ENCODE measurements at places on chromosomes 7 and 10. TPM values are rescaled to one million over a fixed set of nuclear protein-coding genes. Genes with fewer than 3 reads are reported as not detected.

- no peak for DNase-seq
Measured at GRCh38 chr7:155401231-155401630, 56.7 kb upstream of the EN2 start.

Gene PDE1C
- total RNA-seq: not detected

DNA sequence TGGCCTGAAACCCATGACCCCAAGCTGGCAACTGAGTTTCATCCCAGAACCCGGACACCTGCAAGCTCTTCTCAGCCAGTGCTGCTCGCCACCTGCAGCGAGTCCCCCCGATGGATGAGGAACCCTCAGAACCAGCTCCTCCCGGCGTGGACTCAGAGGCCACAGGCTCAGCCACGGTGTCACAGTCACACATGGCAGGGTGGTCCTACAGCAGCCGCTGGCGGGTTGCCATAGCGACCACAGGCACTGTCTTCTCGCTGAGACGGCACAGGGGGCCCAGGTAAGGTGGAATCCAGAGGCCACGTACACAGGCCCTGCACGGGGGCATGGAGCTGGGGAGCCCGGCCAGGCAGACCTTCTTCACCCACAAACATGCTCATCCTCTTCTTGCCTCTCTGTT lies 53.4 kb downstream of the DPYSL4 start:
- no peak for DNase-seq

Gene PPP1R3C
- total RNA-seq: 0.82 TPM

DNA sequence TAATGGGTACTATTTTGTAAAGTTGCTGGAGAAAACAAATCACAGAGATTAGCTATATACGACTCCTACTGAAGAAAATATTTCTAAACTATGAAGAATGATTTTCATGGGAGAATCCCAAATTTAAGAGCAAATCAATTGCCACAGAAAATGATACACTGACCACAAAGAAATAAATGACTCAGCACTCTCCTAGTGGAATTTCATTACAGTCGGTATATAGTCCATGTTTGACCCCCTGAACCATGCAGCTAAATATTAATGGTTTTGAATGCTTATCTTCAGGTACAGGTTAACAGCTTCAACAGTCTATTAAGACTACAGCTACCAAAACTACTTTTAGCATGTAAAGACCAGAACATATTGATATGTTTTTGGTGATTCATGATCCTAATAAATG lies 65.0 kb downstream of the IDE start:
- DNase-seq: no peak

DNA sequence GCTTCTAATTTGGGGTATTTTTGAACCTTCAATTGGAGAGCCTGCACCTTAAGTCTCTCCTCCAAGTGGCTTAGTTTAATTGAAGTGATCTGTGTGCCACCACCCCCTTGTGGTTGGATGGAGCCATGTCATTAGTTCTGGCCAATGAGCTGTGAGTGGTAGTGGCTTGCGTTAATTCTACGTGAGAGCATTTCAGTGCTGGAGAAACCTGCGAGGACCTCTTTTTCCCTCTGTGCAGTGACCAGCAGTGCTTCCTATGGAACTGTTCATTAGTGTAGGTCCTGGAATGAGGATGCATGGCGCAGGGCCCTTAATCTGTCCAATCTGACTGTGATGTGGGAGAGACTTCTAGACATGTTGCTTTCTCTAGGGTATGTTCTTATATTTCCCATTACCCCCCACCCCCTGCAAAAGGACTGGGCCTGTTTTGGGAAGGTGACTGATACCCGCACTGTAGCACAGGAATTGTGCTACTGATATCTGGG lies 3.8 kb downstream of the HILPDA start:
- DNase-seq: peak; percentile 64

DNA sequence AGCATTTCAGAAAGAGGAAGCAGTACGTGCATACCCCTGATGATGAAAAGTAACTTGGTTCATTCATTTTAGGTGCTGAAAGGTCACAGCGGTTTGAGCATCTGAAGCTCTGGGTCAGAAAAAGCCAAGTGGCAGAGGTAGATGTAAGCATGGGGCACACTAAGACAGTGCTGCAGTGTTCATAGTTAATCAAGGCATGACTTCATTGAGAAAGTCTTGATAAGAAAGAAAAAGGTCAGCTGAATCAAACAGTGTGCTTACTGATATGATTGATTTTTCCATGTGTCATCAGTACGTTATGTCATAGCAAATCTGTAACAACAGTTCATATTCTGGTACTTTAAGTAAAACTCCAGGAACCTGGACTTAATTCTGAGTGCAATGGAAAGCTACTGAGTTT lies 107.7 kb upstream of the PCLO start:
- DNase-seq: no peak

DNA sequence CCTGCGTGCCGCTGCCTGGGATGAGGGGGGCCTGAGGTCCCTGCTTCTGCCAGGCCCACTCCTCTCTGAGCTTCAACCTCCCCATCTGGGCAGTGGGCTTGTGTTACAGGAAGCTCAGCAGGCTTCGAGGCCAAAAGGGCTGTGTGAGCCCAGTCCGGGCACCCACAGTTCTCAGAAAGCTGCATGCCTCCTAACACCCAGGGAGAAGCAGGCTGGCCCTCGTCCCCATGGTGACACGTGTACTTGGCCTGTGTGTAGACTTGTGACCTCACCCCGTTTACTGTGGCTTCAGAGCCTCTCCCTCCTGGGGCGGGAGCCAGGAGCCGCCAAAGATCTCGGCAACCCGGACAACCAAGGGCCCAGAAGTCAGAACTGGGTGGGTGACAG lies 2.2 kb upstream of the GRIFIN start:
- no peak for DNase-seq

GRCh38 chr7:630111-630511 lies 96.4 kb upstream of the DNAAF5 start:
- no peak for DNase-seq

GRCh38 chr10:42880255-42880620 lies 97.6 kb downstream of the BMS1 start:
- no peak for DNase-seq

Gene GNGT1
- not detected for total RNA-seq

DNA sequence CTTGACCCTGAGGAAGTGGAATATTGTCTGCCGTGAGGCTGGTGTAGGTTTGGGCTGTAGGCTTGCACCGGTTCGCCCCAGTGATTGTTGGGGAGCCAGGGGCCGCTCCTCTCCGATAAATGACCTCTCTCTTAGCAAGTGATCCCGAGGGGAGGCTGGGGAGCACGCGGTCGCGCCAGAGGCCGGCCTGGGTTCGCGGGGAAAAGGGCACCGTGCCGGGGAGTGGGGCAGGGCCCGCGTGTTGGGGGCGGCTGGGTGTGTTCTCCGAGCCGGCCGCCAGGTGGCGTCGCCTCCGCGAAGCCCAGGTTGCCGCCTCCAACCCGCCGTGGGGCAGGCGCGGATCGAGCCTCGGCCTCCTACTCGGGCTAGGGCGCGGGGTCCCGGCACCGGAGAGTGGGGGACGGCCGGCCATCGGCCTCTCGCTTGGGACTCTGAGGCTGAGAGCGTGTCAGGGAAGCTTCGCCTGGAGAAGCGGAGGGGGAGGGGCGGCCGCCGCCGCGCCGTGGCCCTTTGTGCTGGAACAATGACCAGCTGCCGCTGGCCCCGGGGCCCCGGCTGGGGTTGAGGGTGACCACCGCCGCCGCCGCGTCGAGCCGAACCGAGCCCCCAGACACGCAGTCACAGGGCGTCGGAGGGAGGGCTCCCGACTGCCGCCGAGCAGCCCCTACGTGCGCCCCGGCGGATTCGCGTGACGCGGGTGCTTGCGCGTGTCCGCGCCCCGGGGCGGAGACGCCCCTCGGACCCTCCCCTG lies 442 bp upstream of the LZTS2 start:
- DNase-seq: peak; percentile 84

DNA sequence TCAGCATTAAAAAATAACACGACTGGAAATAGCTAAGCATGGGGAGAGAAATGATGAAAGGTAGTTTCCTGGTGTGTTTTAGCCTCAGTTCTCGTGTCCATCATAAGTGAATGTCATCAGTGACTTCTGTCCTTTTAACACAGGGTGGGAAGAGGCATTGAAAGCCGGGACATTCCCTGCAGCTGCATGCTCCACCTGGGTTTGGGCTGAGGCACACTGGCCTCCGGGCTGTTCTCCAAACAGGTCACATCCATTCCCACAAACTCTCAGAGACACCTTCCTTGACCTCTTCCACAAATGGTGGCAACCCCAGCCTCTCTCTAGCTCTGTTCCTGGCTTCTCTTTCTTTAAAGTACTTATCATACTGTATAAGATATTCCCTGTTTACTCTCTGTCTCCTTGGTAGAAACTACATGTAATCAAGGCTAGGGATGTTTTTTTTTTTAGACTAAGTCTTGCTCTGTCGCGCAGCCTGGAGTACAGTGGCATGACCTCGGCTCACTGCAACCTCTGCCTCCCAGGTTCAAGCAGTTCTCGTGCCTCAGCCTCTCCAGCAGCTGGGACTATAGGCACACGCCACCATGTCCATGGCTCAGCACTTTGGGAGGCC lies 22.6 kb downstream of the BAIAP2L1 start:
- DNase-seq: no peak

DNA sequence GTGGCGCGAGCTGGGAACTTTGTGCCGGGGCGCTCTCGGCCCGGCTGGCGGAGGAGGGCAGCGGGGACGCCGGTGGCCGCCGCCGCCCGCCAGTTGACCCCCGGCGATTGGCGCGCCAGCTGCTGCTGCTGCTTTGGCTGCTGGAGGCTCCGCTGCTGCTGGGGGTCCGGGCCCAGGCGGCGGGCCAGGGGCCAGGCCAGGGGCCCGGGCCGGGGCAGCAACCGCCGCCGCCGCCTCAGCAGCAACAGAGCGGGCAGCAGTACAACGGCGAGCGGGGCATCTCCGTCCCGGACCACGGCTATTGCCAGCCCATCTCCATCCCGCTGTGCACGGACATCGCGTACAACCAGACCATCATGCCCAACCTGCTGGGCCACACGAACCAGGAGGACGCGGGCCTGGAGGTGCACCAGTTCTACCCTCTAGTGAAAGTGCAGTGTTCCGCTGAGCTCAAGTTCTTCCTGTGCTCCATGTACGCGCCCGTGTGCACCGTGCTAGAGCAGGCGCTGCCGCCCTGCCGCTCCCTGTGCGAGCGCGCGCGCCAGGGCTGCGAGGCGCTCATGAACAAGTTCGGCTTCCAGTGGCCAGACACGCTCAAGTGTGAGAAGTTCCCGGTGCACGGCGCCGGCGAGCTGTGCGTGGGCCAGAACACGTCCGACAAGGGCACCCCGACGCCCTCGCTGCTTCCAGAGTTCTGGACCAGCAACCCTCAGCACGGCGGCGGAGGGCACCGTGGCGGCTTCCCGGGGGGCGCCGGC lies 870 bp downstream of the FZD1 start:
- peak; percentile 44 for DNase-seq

DNA sequence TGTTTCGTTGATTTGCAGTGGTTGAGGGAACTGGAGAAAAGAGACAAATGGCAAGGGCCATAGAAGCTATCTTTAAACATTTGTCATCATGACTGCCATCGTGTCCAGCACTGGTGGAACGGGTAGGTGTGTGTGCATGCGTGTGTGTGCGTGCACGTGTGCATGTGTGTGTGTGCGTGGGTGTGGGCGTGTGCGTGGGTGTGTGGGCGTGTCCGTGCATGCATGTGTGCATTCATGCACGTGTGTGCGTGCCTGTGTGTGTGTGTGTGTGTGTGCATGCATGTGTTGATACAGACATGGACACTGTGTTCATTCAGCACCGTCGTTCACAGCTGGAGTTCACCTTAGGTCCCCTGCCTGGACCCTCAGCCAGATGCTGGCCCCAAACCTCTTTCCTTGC lies 38.1 kb upstream of the AP5Z1 start:
- DNase-seq: no peak

DNA sequence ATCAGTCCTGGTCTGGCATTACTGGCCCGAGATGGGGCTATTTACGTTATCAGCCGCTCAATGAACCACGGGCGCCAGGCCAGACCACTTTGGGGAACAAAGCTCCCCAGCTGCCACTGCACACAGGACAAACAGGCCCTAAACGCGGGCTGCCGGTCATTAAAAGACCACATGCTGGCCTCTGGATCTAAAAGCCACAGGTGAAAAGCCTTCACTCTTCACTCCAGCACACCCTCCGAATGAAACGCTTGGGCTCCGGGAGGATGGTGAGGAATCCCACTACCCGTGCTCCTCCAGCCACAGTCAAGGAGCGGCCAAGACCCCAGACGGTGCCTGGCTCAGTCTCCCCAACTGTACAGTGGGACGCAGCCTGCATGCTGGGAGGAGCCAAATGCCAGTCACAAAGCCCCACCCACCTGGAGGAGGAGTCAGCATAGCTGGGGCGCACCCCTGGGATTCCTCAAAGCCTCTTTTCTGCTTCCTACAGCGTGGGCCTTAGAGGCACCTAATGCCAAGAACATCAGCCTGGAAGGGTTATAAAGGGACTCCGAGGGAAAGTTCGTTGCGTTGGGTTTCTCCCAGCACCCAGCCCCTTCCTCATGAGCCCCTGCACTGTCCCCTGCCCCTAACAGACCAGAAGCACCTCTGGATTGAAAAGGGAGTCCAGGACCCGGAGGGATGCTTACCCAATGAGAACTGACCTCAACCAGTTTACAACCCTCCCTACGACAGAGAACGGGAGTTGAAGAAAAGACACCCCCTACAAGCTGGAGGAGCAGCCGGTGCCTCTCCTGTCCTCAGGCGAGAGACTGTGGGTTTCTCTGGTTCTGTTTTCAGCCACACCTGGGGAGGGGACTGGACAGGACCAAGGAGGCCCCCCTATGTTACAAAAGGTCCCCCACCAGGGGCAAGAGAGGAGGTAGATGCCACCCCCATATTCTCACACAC lies 4.7 kb downstream of the PDGFA start:
- peak; percentile 32 for DNase-seq

DNA sequence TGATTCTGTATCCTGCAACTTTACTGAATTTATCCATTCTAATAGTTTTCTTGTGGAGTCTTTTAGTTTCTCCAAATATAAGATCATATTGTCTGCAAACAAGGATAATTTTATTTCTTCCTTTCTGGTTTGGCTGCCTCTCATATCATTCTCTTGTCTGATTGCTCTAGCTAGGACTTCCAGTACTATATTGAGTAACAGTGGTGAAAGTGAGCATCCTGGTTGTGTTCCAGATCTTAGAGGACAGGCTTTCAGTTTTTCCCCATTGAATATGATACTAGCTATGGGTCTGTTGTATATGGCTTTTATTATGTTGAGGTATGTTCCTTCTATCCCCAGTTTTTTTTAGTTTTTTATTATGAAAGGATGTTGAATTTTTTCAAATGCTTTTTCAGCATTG lies 28.2 kb downstream of the KLHL7 start:
- DNase-seq: no peak

Gene PALD1
- 4.8 TPM for total RNA-seq

DNA sequence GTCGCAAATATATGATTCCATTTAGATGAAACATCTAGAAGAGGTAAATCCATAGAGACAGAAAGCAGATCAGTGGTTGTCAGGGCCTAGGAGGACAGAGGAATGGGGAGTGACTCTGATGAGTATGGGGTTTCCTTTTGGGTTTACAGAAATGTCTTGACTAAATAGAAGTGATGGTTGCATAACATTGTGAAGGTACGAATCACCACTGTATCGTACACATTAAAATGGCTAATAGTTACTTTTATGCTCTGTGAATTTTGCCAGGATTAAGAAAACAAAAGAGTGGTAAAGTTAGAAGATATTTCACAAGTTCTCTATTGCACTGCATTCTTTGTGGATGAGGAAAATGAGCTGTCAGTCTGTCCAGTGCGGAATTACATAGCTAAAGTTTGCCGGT lies 407.4 kb downstream of the KCNMA1 start:
- no peak for DNase-seq

Gene TSPAN33
- 8.1 TPM for total RNA-seq

- DNase-seq: no peak
Measured at GRCh38 chr10:100725071-100725471, 20.3 kb upstream of the PAX2 start.

Gene ESYT2
- total RNA-seq: 54.4 TPM

Gene CALCR
- total RNA-seq: not detected
